ENCODE measurements at places on chromosomes 11 and 22. TPM values are rescaled to one million over a fixed set of nuclear protein-coding genes. Genes with fewer than 3 reads are reported as not detected.
A peak's percentile ranks its signal among the peaks of the same experiment; 100 is the strongest.

Gene ZFPL1
- polyA plus RNA-seq = 35.7 TPM

Gene KDM4E
- 0.16 TPM for polyA plus RNA-seq

Gene OR8G5
- polyA plus RNA-seq = not detected

Gene MMP8
- not detected for polyA plus RNA-seq

Gene NEU3
- polyA plus RNA-seq = 7.9 TPM

Gene CSNK2A3
- 0.66 TPM for polyA plus RNA-seq

Gene OR52E8
- polyA plus RNA-seq = not detected

- DNase-seq = no peak
Measured at GRCh38 chr11:87300640-87301380, 263.1 kb downstream of the TMEM135 start.

DNA sequence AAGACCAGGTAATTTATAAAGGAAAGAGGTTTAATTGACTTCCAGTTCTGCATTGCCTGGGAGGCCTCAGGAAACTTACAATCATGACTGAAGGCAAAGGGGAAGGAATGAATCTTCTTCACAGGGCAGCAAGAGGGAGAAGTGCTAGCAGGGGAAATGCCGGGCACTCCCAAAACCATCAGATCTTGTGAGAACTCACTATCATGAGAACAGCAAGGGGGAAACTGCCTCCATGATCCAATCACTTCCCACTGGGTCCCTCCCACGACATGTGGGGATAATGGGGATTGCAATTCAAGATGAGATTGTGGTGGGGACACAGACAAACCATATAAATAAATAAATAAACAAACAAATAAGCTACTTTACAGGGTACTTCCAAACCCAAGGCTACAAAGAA, 28.8 kb upstream of the EXPH5 start:
- DNase-seq = no peak

GRCh38 chr11:61080526-61080925, 21.8 kb upstream of the CD5 start:
- no peak for DNase-seq

DNA sequence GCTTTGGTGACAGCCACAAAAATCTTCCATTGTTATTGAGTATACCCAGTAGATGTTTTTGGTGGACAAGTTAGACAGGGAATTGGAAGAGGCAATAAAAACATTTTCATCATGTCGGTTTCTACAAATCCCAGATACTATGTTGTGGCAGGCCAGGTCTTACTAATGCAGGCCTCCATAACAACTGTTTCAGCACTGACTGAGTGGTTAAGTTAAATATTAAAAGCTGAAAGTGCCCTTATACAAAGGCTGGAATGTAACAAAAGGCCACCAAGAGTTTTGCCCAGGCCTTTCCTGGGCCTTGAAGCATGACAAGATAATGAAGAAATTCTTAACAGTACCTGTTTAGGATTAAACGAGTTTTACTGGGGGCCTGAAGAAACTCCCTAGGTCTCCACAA, 29.3 kb downstream of the DMC1 start:
- DNase-seq = no peak

DNA sequence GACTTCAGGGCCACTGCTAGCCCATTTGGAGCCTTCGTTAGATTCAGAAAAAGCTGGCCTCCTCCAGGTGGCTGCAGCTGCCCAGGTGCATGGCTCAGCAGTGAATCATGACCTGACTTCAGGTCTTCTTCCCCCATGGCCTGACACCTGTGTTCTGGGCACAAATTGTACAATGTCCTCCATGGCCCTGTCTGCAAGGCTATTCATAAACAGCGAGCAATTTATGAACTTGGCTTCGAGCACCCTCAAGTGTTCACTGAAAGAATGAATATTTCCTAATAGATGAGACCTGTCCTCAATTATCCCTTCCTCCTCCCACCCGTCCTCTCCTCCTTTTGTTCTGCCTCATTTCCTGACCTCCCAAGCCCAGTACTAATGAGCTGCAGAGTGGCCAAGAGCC, 12.2 kb upstream of the VPS37C start:
- DNase-seq = no peak

DNA sequence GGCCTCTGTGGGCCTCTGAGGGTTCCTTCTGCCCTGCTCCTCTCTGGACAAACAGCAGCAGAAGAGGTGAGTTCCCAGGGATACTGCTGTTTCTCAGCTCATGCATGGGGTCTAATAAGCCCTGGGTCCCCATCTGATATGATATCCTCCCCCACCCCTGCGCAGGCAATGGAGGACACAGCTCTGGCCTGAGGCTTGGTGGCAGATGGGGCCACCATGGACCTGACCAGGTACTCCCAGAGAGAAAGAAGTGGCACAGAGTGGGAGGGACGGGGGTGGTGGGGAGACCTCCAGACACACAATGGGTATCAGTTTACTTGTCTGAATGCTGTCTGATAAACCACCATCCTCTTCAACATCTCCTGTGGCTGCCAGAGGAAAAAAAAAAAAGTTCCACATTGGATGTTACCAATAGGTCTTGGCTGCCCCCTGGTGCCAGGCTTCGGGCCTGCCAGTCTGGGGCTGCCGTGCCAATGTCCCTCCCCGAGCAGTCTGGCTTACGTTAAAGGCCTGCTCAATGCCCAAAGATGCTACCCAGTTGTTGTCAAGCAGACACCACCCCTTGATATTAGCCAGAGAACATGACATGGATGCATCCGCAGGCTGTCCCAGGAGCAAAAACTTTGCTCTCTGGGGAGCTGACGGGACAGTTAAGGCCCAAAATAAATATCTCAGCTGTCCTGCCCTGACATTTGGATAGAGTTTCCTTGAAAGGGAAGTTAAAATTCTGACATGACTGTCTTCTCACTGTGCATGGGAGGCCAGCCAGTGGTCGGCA, 27.9 kb upstream of the ABCC8 start:
- no peak for DNase-seq

GRCh38 chr11:68749229-68750123, 1.8 kb downstream of the TESMIN start:
- DNase-seq = no peak

DNA sequence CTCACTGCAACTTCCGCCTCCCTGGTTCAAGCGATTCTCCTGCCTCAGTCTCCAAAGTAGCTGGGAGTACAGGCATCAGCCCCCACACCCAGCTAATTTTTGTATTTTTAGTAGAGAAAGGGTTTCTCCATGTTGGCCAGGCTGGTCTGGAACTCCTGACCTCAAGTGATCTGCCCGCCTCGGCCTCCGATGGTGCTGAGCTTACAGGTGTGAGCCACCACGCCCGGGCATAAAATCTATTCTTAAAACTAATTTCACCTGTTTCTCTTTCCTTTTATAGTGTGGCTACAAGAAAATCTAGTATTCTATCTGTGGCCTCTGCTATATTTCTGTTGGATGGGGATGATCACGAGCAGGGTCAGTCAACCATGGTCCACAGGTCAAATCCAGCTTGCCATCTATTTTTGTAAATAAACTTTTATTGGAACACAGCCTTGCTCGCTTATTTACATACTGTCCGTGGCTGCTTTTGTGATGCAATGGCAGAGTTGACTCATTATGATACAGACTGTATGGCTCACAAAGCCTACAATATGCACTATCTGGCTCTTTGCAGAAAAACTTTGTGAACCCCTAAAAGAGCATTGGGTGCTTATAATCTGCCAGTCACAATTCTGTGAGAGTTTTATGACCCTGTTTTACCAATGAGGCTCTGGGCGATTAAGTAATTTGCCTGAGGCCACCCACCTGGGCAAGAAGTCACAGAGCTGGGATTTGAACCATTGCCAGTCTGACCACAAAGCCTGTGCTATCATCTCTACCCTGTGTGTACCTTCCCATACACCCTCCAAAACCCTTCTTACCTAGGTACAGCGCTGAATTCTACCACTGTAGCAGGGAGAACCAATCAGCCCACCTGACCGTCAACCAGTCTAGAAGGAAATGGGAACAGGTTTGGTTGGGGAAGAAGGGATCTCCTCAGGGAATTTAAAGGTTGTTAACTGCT, 28.3 kb downstream of the SLC1A2 start:
- no peak for DNase-seq

DNA sequence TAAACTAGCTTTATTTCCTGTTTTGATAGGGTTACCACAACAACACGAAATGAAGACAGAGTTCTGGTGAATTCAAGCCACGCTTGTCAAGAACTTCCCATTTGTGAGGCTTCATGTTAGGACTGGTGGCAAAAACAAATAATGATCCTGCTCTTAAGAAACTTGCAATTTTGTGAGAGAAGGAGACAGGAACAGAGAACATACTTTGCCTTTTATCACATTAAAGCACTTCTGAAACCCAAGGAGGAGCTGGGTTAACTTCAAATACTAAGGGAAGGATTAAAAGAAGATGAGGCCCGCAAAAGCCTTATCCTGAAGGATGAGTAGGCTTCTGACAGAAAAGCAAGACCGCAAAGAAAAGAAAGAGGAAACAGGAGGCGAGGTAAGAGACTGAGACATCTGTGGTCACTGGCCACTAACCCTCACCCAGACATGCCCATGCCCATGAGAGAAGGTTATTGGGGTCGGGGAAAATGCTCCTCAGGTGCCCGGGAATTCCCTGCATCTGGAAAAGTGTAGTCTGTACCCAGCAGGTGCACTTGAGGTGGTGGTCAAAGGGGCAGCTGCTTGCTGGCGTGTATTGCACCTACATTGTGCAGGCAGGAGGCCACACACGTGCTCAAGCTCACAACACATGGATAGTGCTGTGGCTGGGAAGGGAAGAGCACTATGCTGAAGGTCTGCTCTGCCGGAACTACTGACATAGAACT, 50.5 kb downstream of the MAPK1 start:
- peak; percentile 71 for DNase-seq

DNA sequence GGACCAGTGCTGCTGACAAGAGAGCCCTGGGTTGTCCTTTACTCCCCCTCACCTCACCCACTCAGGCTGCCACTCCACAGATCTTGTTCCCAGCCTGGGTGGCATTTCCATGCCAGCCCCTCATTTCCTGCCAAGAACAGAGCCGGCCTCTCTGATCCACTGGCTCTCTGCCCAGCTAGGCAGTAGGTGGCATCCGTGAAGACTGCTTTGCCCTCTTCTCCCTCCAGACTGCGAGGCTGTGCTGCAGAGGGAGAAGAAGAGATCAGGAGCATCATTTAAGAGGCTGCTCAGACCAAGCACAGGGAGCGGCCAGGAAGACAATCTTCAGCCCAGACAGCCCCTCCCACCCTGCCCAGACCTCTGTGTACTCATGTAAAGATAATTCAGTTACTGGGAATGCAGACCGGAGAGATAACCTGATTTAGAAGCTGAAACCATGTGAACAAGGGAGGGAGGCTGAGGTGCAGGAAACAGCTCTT, 126.9 kb upstream of the NCAM1 start:
- DNase-seq = no peak

DNA sequence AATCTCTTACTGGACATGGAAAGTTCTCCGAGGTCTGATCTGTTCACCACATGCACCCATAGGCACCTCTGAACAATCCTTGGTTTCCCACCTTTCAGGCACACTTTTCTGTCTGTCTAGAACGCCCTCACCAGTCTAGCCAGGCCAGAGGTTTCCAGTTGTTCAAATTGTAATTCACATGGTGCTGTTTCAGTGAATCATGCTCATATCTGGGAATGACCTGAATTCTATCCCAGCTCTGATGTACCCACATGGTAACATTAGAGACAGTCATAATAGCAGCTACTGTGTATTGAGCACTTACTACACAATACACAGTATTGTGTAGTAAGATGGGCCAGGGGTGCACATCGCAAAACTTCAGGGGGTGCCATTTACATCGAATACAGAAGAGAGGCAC, 138.2 kb downstream of the COMMD9 start:
- no peak for DNase-seq

Data from left renal pelvis (tissue), 4 donors.